Activated CD4-positive, alpha-beta T cell treated with anti-CD3 and anti-CD28 coated beads, Interleukin-2, amount 10 ng/mL, durations not matched to agents 7 days and 5 days (primary cell): ENCODE measurements at places on chromosomes 7 and 10.

DNA sequence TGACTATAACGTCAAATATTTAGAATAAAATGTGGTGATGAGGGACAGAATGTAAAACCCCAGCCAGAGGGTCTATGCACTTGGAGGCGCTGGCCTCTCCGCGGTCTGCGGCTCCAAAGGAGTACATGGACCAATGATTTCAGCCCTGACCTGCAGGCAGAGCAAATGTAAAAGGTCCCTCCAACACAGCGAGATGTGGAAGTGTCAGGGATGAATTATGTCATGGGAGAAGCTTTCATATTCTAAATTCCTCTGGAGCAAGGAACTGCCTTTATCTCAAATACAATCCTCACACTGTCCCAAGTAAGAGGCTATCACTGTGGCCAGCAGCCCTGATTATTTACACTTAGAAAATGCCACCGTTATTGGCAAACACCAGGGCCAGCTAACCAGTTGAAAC, 139.4 kb downstream of the GFRA1 start:
- H3K36me3 ChIP-seq: no peaks in the 10 kb centered on the region

- H3K4me3 ChIP-seq: no peak overlapping the region
- peaks cover 3% of the 10 kb centered on the region for H3K4me1 ChIP-seq
- H3K36me3 ChIP-seq: no peaks in the 10 kb centered on the region
- no peaks in the 10 kb centered on the region for H3K27me3 ChIP-seq
Measured at GRCh38 chr10:47027108-47027783, 116.0 kb downstream of the PTPN20 start.

- no peaks in the 10 kb centered on the region for H3K36me3 ChIP-seq
- no peak for DNase-seq
- H3K4me1 ChIP-seq: no peaks in the 10 kb centered on the region
- H3K4me3 ChIP-seq: no peak overlapping the region
Measured at GRCh38 chr10:59741048-59741447, 12.2 kb downstream of the MRLN start.

DNA sequence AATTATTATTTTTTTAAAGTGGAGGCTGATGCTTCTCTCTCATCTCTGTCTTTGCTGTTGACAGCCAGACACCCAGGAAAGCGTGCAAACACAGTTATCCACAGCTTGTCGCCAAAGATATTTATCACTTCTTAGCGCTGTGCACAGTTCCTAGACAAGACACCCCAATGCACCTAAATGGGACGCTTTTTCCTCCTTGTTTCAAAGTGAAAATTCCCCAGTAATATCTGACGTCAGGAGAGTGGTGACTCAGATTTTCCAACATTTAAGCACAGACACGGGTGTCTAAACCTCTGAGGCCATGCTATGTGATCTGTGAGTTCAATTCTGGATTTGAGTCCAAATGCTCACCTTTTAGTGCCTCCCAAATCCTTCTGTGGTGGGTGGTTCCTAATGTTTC, 151.6 kb downstream of the EMX2 start:
- DNase-seq: no peak
- no peaks in the 10 kb centered on the region for H3K4me1 ChIP-seq
- no peak overlapping the region for H3K27ac ChIP-seq
- H3K27me3 ChIP-seq: peaks cover 7% of the 10 kb centered on the region

DNA sequence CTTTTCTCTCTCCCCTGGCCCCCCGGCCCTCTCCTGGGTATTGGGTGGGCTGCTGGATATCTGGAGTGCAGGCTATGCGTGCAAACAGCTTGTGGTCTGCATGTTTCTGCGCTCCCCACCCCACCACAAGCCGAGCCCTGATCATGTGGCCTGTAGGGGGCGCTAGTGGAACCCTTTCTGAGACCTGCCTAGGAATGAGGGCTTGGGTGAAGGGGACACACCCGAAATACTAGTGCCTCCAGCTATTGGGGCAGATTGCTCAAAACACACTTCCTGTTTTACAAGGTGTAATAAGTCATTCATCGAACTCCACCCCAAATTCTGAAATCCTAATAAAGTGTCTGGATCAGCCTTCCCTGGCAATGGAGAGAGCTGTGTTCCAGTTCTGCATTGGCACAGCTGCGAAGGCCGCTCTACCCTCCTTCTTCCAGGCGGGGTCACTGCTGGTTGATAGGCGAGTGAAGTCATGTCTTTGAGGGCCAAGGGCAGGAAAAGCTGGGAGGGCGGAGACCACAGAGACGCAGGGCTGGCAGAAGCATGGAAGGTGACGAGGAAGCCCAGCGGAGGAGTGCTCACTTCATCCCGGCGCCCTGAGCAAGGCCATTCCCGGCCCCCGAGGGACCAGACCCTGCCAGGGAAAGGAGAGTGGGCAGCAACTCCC, 19.8 kb upstream of the PRRT4 start:
- no peaks in the 10 kb centered on the region for H3K36me3 ChIP-seq
- peaks cover 7% of the 10 kb centered on the region for H3K4me1 ChIP-seq
- no peak overlapping the region for H3K4me3 ChIP-seq
- DNase-seq: peak; percentile 36
- no peak overlapping the region for H3K27ac ChIP-seq

GRCh38 chr10:30747633-30748032, 118.1 kb upstream of the LYZL2 start:
- no peak for DNase-seq
- no peaks in the 10 kb centered on the region for H3K36me3 ChIP-seq
- H3K27me3 ChIP-seq: no peaks in the 10 kb centered on the region
- H3K4me1 ChIP-seq: peaks cover 34% of the 10 kb centered on the region

DNA sequence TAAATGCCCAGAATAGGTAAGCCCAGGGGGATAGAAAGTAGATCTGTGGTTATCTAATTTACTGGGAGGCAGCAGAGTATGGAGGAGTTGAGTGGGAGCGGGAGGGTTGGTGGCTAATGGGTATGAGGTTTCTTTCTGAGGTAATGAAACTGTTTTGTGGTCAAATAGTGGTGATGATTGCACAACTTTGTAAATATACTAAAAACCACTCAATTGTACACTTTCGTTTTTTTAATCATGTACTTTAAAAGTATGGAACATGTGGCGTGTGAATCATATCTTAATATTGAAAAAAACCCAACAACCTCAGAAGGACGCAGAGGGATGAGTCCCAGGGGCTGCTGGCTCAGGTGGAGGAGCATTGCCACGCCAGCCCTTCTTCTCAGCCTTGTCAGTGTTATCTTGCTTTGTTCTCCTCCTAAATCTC, 118.1 kb downstream of the WDR11 start:
- peaks cover 3% of the 10 kb centered on the region for H3K27me3 ChIP-seq
- no peaks in the 10 kb centered on the region for H3K4me1 ChIP-seq
- H3K4me3 ChIP-seq: no peak overlapping the region

DNA sequence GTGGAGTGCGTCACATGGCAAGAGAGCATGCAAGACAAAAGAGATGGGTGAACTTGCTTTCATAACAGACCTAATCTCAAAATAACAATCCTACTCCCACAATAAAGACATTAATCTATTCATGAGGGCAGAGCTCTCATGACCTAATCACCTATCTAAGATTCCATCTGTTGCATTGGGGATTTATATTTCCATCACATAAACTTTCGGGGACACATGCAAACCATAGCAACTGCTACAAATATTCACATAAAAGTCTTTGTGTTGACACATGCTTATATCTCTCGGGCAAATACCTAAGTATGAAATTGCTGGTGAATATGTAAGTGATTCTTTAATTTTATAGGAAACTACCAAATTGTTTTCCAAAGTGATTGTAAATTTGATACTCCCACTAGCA, 16.0 kb upstream of the PNLIPRP1 start:
- H3K27me3 ChIP-seq: no peaks in the 10 kb centered on the region
- H3K4me3 ChIP-seq: no peak overlapping the region
- no peak overlapping the region for H3K27ac ChIP-seq
- no peaks in the 10 kb centered on the region for H3K4me1 ChIP-seq

- H3K27ac ChIP-seq: no peak overlapping the region
- DNase-seq: no peak
- H3K4me3 ChIP-seq: no peak overlapping the region
- H3K36me3 ChIP-seq: no peaks in the 10 kb centered on the region
Measured at GRCh38 chr10:66784770-66785169, 141.1 kb upstream of the LRRTM3 start.

DNA sequence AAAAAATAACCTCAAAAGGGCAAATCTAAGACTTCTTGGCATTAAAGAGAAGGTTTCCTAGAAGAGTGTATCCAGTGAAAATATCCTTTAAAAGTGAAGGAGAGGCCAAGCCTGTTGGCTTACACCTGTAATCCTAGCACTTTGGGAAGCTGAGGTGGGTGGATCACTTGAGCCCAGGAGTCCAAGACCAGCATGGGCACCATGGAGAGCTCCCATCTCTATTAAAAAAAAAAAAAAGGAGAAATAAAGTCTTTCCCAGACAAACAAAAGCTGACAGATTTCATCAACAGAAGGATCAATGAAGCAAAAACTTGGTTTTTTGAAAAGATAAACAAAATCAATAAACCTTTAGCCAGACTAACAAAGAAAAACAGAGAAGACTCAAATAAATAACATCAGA, 67.6 kb upstream of the ZNF800 start:
- H3K27me3 ChIP-seq: peaks cover 4% of the 10 kb centered on the region
- no peak overlapping the region for H3K27ac ChIP-seq
- peaks cover 2% of the 10 kb centered on the region for H3K4me1 ChIP-seq

DNA sequence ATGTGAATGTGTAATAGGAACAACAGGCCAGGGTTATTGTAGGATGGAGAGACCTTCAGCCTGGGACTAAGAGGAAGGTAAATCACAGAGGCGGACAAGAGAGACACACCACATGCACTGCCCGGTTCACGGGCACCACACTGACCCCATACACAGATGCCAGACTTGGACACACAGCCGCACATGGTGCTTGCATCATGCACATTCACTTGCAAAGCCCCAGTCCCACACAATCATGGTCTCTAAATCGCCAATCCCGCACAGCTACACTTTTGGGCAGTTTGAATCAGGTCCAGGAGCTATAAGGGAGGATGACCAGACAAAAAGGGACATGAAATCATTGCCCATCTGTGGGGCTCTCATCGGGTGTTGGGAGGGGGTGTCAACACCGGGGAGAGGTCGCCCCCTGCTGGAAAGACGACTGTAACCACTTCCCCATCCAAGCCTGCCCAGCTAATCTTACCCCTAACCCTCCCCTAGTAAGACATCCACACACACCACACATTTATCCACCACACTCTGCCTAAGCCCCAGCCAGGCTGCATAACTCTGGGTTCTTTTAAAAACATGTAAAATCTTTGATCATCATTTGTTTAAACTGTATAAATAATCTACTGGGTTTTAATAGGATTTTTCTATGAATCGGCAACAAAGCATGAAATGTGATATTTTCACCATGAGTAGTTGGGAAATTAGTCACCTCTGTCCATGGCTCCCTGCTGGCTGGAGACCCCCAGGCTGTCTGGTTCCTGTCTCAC, 40.5 kb upstream of the SLF2 start:
- no peaks in the 10 kb centered on the region for H3K4me1 ChIP-seq
- H3K27ac ChIP-seq: no peak overlapping the region
- H3K36me3 ChIP-seq: no peaks in the 10 kb centered on the region
- peaks cover 2% of the 10 kb centered on the region for H3K27me3 ChIP-seq

GRCh38 chr10:127452568-127452967, 96.5 kb upstream of the NPS start:
- no peak overlapping the region for H3K27ac ChIP-seq

- no peak overlapping the region for H3K4me3 ChIP-seq
- no peak overlapping the region for H3K27ac ChIP-seq
- peaks cover 6% of the 10 kb centered on the region for H3K36me3 ChIP-seq
- DNase-seq: no peak
- peaks cover 10% of the 10 kb centered on the region for H3K4me1 ChIP-seq
Measured at GRCh38 chr10:67618116-67618515, 77.9 kb downstream of the CTNNA3 start.

GRCh38 chr10:131703941-131704340, 196.9 kb upstream of the PPP2R2D start:
- no peak overlapping the region for H3K27ac ChIP-seq
- H3K36me3 ChIP-seq: no peaks in the 10 kb centered on the region
- DNase-seq: no peak
- H3K27me3 ChIP-seq: no peaks in the 10 kb centered on the region

DNA sequence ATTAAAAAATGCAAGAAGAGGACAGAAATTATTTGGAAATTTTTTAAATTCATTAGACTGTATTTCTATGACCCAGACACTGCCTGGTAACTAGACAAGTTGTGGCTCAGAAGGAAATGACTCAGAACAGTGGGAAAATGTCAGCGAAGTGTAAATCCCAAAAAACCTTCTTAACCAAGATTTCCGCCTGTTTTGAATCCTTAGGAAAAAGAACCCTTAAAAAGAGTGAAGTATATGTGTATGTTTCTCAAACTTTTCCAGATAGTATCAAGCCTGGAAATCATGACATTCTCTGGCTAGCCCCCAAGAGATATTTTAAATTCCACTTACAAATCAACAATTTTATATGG, 42.7 kb upstream of the PLXNA4 start:
- no peak overlapping the region for H3K4me3 ChIP-seq
- no peaks in the 10 kb centered on the region for H3K36me3 ChIP-seq
- no peak overlapping the region for H3K27ac ChIP-seq

GRCh38 chr7:29421010-29421956, 142.4 kb upstream of the PRR15 start:
- no peaks in the 10 kb centered on the region for H3K27me3 ChIP-seq
- H3K27ac ChIP-seq: no peak overlapping the region
- no peaks in the 10 kb centered on the region for H3K4me1 ChIP-seq
- H3K36me3 ChIP-seq: no peaks in the 10 kb centered on the region
- H3K4me3 ChIP-seq: no peak overlapping the region

DNA sequence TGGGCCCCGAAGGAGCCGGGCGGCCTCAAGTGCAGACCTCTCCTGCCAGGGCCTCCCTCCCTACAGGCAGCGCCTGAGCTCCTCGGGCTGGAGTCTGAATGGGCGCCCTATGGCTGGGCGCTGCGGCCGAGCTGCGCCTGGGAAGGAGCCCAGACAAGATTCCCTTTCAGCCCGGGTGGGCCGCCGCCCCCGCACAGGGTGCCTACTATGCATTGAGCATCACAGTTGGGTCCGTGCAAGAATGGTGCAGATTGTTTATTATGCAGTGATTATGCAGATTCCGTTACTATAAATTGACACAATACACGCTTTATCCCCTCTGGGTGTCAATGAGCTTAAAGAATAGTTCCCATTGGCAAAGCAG, 77.2 kb upstream of the PDGFA start:
- no peak overlapping the region for H3K4me3 ChIP-seq
- H3K27ac ChIP-seq: no peak overlapping the region
- peaks cover 40% of the 10 kb centered on the region for H3K4me1 ChIP-seq
- peaks cover 8% of the 10 kb centered on the region for H3K36me3 ChIP-seq
- no peak for DNase-seq

- no peaks in the 10 kb centered on the region for H3K27me3 ChIP-seq
- H3K36me3 ChIP-seq: no peaks in the 10 kb centered on the region
- H3K4me1 ChIP-seq: no peaks in the 10 kb centered on the region
- no peak overlapping the region for H3K4me3 ChIP-seq
- no peak for DNase-seq
Measured at GRCh38 chr7:52992001-52992400, 43.4 kb upstream of the POM121L12 start.

- no peak for DNase-seq
- no peaks in the 10 kb centered on the region for H3K4me1 ChIP-seq
- H3K36me3 ChIP-seq: no peaks in the 10 kb centered on the region
- no peak overlapping the region for H3K4me3 ChIP-seq
- H3K27me3 ChIP-seq: no peaks in the 10 kb centered on the region
Measured at GRCh38 chr7:52064493-52064892, 747.9 kb upstream of the COBL start.
